ENCODE measurements at places on chromosomes 12 and 14.

GRCh38 chr14:88005050-88005481 is at the start of gene GPR65:
Gene GPR65 (plus strand): TSS chr14:88005135. CDS start chr14:88010848, 5,713 bp downstream.
- DNase-seq, result no peak

- no peak for DNase-seq
These were observed 2.0 kb downstream of the ANO4 start for GRCh38 chr12:100796621-100797020.

- DNase-seq, result no peak
These were observed 24.6 kb downstream of the DAD1 start for GRCh38 chr14:22564463-22564862.

DNA sequence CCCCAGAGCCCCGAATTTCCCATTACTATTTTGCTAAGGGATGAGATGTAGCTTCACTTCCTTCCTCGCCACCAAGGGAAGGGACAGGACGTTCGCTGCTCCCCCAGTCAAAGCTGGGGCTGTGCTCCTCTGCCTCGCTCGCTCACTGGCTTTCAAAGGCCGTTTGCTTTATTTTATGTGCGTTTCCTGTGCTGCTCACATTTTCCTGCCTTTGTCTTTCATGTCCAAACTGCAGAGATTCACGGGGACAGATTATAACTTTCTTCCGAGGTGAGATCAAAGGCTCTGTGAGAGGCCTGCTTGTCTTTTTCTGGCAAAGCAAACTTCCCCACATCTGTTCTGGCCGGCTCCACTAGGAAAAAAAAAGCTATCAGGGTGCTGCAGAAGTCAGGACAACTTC is 76.0 kb upstream of the FZD10 start:
- no peak for DNase-seq

DNA sequence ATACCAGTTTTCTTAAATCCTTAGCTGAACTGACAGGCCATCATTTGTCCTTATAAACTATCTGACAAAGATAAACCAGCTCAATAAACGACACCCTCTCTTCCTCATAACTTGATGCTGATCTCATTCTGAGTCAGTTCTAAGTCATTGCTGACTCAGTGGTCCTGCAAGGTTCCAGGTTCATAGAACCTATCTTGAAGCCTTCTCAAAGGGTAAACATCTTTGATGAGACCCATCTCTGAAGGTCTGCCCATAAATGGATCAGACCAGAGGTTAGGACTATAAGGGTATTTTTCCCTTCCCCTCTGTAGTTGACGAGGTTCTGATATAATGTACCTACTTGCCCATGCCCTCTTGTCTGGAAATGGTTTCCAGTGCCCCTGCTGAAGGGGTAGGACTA is 11.9 kb downstream of the NAA25 start:
- DNase-seq, result peak; percentile 89
